ENCODE measurements at places on chromosomes 12 and 14. TPM values are rescaled to one million over a fixed set of nuclear protein-coding genes. Genes with fewer than 3 reads are reported as not detected.
A peak's percentile ranks its signal among the peaks of the same experiment; 100 is the strongest.

RILPL2 gene
- total RNA-seq = 5.5 TPM

- DNase-seq = no peak
Observed at GRCh38 chr12:89261982-89262381, 90.3 kb downstream of the DUSP6 start.

GRCh38 chr12:4856596-4856995 is 53.1 kb upstream of the KCNA1 start:
- no peak for DNase-seq

DNA sequence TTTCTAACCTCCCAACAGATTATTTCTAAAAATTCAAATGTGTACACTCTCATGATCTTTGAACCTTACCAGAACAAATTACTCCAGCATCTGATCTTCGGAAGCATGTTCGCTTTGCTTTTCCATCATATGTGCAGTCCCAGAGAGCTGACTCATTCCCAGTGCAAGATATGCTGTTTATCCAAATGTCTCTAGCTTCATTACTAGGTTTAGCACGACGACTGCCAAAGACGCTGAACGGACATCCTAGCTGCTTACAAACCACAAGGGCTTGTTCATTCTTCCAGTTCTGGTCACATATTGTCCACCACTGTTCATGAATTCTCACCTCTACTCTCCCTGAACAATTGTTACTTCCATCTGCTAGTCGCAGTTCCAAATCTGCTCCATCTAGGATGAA is 40.5 kb downstream of the CD163L1 start:
- no peak for DNase-seq

GRCh38 chr12:92432724-92433441 is 269.9 kb upstream of the PLEKHG7 start:
- DNase-seq = no peak

DNA sequence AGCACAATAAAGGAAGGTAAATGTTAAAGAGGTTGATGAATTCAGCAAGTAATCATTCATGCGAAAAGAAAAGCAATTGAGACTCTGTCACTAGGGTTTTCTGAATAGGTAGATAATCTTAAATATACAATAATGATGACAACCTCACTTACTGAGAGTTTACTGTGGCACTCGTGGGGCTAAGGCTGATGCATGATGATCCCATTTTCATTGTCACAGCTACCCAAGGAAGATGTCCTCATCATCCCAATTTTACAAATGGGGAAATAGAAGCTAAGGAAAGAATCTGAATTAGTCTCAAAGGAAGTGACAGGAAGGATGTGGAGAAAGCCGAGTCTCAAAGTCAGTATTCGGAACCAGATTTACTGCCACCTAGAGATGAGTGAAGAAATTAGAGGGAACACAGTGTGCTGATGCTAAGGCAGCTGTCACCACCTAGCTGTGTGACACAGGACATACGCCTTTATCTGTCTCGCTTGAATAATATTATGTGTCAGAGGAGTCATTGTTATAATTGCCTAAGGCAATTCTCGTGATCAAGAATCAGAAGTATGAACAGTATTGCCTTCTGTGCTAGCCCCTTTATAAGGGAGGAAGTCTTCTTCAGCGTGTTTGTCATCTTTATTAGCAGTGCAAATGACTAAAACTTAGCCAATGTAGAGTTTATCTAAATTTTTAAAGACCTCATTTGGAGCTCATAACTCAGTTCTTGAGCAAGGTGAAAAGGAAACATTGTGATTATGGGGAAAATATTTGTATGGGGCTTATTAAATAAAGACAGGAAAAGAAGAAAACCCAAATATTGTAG is 63.2 kb downstream of the ERGIC2 start:
- peak; percentile 41 for DNase-seq
